ENCODE measurements at places on chromosomes 13 and 19.

- no peak for DNase-seq
These were observed 665.6 kb downstream of the FGF9 start for GRCh38 chr13:22336460-22336859.

- DNase-seq, result no peak
These were observed 32.2 kb downstream of the COL4A2 start for GRCh38 chr13:110339263-110339662.

DNA sequence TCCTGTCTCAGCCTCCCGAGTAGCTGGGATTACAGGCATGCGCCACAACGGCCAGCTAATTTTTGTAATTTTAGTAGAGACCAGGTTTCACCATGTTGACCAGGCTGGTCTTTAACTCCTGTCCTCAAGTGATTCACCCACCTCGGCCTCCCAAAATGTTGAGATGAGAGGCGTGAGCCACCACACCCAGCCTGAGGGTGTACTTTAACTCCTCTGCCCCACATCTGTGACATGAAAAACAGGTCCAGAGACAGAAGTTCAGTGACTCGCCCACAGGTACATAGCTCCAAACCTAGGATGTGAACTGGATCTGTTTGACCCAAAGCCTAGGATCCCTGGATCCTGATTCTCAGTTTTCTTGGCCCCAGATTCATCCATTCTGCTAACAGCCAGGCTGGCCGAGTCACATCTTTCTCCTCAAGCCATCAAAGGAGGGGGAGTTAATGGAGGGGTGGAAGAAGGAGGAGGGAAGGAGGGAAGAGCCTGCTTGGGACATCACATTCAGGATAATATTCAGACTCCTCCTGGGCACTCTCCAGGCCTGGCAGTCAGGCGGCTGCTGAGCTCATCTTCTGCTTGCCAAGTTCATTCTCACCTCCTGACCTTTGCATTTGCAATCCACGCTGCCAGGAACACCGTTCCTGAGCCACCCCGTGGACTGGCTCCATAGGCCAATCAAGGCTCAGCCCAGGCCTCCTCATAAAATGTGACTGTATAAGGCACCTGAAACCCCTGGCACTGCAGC, 3.1 kb downstream of the SPC24 start:
- DNase-seq, result no peak

DNA sequence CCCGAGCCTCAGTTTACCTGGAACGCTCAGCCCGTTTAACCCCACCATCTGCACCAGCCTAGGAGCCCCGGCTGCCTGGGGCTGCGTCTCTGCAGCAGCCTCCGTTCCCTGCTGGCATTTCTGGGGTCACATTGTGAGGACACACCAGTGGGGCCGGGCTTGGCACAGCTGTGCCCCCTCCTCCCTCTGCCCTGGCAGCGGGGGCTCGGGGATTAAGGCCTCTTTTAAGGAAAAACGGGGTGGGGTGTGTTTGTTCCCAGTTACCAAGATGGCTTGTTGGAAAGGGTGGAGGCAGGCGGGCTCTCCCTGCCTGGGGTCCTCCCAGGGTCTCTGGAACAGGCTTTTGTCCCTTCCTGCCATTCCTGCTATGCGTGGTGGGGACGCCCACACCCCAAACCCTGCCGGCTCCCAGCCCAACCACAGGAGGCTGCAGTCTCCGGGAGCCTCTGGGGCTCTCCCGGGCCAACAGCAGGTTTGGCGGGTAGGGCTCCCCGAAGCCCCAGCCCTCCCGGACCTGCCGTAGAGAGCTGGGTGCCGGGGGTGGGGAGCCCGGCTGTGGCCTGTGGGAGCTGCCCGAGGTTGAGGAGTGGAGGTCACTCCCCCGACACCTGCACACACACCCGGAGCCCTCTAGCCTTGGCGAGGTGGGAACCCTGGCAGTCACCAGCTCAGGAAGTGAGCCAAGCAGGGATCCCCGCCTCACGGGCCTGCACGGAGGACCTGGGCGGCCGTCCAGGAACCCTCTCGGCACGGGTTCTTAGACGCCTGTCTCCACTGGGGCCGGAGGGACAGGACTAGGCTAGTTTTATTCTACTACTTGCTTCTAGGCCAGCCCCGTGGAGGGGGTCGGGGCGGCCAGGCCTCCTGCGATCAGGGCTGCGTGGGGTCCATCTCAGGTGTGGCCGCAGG, 36.9 kb downstream of the GADD45B start:
- DNase-seq, result no peak

GRCh38 chr13:26971990-26972887, 199.4 kb downstream of the USP12 start:
- peak; percentile 61 for DNase-seq

DNA sequence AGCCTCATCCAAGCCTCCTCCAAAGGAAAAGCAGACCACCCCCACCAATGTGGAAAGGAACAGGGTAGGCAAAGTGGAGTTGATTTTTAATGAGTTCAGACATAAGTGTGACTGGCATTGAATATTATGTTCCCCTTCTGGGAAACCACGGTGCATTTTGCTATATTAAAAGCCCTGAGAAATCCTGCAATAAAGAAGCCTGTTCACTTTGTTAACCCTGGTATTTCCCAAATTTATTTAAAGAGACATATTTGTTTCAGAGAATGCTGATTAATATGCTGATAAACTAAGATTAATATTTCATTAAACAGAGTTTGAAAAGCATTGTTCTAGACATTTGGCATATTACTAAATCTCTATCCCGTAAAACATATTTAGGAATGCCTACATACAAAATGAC, 151.4 kb downstream of the FGF14 start:
- DNase-seq, result no peak

All from LoVo (cell line).